ENCODE measurements at places on chromosomes 4 and X.

DNA sequence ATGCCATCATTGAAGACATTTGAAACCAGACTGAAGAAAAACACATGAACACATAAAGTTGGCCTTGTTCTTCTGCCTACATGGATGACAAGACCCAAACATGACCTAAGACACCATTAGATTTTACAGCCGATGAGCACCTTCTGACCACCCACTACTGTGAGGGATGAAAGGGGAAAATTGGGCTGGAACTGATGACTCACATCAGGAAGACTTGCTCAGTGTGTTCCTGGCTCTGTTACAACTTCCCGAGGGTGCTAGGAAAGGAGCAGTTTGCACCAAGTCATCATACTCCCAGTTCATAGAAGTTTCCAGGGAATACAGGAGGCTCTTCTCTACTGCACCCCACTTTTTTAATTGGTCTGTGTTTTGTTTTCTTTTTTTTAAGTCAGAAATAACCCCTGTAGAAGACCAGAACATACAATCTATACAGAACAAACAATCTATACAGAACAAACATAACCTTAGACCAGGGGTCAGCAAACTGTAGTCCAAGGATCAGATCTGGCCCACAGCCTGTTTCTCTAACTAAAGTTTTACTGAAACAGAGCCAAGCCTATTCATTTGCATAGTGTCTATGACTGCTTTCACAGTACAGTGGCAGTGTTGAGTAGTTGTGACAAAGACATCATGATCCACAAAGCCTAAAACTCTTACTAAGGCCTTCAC, 25.3 kb downstream of the BTC start:
- no peak for DNase-seq

DNA sequence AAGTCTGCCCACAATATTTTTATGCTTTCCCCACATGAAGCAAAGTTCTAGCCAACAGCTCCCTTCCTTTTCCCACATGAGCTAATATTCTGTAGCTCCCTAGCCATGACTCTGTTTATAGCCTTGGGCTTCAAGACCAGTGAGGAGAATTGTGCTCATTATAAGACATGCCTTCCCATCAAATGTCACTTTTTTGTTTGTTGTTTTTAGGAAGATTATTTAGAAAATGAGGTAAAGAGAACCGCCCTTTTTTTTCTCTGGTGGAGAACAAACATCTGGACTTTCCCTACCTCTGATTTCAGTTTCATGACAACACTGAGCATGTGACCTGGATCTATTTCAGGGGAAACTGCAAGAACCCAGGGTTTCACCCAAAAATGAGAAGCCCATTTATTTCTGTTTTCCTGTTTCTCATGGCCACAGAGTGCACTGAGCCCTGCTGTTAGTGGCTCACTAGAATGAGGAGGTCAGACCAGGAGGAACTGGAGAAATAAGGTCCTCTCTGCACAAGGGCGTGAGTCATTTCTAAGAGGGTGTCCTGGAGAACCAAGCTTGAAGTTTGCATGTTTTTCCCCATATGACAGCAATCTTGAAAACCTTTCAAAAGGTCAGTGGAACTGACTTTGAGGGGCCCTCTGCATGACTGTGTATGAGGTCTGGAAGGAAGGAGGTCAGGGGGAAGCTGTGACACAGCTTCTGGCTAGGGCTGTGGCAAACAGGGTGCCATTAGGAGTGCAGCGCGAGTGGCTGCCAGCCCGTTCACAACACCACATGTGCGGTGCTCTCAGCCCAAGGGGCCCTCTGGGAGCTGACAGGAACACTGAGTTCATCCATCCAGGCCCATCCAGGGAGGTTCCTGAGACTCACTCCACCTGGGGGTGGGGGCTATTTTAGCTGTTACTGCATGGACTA, 55.2 kb downstream of the CHST7 start:
- DNase-seq = no peak

- DNase-seq = no peak
These were observed 183.4 kb downstream of the ANKRD50 start for GRCh38 chr4:124529131-124529530.

DNA sequence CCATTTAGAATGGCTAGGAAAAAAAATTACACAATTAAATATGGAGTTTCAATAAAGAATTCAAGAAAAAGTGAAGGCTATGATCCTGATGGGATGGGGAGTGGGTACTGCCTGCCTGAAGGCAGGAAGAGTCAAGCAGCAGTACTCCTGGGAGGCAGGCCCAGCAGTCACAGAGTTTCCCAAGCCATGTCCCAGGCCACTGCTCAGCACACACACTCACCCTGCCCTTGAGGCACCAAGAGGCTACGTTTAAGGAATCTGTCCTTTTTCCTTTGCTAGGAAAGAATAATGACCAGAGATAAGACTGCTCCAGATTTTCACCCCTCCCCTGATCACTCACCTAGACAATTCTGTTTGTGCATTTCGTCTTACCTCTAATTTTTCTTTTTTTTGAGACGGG, 30.2 kb downstream of the MAP7D3 start:
- DNase-seq = no peak

- DNase-seq = no peak
These were observed 48.5 kb downstream of the AWAT2 start for GRCh38 chrX:70001269-70001668.

- DNase-seq = no peak
These were observed 437.8 kb downstream of the GRXCR1 start for GRCh38 chr4:43330288-43330687.

DNA sequence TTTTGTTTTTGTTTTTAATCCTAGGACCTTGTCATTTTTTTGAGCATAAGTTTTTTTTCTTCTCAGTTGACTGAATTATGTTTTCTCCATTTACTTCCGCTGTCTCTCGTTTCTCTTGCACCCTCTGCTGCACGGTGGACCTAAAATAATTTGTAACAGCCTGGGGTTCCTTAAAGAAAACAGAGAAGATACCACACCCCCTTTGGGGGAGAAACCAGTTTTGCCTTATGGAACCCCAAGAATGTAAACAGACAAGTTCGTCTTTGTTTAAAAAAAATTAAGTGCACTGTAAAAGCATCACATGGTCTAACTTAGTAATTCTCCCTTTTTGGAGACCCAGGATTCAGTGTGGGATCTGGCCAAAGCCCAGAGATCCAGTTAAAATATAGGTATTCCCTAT, 32.8 kb upstream of the MAGEA4 start:
- no peak for DNase-seq

DNA sequence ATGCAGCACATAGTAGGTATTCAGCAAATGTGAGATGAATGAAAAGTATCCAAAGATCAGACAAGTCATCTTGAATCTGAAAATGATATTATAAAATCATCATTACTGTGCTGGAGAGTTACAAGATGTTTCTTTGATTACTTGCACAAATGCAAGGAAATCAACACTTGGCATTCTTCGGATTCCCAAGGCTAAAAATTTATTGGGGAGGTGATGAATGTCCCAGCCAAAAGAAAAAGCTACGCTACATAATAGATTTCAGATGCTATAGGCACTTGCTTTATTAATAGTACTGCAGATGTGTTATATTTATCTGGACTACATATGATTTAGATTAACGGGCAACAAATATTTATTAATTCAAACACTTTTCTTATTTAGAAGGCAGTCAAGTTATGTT, 286.7 kb upstream of the TENM3 start:
- no peak for DNase-seq

DNA sequence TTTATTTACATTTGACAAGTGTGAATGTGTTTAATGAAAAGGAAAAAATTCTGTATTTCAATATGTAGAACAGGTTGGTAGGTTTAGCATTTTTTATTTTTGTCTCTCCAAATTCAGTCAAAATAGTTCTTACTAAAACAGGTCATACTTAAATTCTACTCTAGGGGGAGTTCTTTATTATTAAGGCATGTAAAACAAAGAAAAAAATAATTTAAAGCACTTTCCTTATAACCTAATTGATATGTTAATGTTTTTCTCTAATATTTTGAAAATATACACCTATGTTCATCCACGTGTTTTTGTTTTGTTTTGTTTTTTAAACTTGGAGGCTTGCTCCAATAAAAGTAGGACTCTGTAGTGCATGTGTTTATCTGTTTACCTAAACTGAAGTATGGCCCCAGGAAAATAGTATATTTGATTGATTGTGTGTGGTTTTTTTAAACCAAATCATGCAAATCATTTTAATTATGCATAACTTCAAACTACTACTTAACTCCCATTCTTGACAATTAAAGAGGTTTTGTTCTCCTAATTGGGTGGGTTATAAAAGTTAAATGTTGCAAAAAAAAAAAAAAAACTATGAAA, 562.7 kb downstream of the RPA4 start:
- DNase-seq = no peak

DNA sequence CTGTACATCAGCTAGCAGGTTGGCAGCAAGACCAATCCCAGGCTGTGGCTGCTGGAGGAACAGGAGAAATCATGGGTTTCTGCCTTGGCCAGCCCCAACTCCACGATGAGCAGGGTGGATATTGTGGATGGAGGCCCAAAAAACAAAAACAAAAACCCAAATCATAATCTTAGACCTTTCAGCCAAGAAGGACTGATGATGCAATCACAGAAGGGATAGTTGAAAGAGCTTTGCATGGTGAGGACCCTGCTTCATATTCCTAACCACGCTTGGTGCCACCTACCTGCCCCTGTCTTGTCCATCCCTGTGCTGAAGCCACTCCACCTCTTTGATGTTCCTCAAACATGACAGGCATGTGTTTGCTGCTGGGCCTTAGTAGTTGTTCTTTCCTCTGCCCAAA, 68.8 kb upstream of the CT45A1 start:
- no peak for DNase-seq

GRCh38 chr4:126495163-126495752, 1137.5 kb upstream of the INTU start:
- no peak for DNase-seq

DNA sequence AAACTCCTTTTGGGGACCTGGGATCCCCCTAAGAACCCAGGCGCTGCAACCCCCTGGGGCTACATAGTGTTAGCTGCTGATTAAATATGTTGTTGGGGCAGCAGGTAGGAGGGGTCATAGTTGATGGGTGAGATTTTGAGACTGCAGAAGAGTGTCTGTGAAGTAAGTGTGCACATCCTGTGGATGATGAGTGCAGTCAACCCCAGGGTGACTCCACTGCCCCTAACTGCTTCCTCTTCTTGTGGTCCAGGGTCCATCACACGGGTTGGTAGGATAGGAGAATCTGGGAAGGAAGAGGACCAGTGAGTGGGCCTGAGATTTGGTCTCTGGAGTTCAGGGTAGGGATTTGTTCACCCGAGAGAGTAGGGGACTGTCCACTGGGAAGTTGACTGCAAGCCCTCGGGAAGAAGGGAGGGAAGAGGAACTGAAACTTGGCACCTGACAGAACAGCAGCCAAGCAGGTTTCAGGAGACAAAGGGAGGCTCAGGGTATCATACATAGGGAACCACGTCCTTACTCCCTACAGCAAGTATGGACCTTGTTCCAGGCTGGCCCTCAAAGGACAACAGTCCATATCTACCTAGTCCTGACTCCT, 8.5 kb downstream of the DLG3 start:
- no peak for DNase-seq

GRCh38 chr4:151215295-151215694, 61.7 kb upstream of the PRSS48 start:
- DNase-seq = no peak

DNA sequence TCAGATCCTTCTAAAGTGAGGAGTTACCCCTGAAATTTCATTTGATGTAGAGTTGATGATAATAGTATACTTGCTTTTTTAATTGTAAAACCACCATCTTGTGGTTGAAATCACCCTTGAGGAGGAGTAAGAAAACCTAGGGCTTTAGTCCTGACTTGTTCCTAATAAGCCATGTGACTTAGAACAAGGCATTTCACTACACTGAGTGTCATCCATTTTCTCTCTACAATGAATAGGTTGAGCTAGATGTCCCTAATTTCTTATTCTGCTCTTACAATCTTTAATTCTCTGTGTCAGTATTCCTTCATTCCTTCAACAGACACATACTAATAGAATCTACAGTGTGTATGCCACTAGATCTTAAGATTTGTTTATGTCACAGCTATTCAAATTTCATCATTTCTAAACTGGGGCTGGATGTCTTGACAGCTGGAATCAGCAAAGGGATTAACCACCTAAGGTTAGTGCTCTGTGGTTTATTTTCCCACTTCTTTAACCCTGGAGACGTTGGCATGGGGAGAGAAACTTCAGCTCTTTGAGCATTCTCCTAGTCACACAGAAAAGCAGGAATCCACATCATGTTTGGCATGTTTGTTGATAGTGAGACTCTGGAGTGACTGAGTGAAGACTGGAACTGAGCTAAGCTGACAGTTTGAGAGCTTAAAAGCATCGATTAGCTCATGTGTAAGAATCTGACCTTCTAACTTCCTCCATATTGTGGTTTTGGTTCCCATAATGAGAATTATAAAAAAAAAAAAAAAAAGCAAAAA, 246.3 kb downstream of the NDST4 start:
- no peak for DNase-seq

DNA sequence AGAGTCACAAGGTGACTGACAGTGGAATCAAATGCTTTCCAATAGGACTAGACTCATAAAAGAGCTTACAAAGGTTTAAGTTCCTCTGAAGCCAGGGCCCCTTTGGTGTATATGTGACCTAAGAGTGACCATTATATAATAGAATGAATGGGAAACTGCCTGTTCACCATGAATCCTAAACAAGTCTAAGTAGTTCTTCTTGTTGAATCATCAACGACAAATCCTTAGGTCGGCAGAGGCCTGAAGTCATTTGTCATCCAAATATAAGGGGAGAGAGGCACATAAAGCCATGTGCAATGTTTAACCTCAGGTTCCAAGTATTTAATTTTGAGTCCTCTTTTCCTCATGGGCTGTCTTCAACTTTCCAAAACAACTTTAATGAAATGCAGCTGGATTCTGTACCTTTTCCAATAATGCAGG, 122.4 kb downstream of the RASL11B start:
- no peak for DNase-seq

DNA sequence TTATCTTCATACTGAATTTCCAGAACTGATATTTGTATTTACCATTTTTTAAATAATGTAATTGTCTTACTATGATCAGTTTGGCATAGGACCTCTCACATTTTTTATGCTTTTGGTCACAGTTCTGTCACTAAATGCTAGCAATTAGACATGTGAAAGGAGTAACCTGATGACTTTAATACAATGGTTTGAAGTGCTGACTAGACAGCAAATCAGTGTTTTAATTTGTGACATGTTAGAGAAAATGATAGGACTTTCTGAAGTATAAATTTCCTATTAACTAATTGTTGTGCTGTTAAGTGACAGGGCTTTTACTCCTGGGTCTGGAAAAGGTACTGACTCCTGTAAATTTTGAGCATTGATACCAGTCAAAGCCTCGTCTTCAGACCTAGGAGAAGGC, 117.5 kb downstream of the ZNF330 start:
- DNase-seq = no peak

GRCh38 chr4:140070366-140070765, 83.6 kb downstream of the MAML3 start:
- no peak for DNase-seq

- DNase-seq = no peak
These were observed 3.9 kb downstream of the AVPR2 start for GRCh38 chrX:153908219-153908860.

- no peak for DNase-seq
These were observed 53.9 kb upstream of the KIAA1210 start for GRCh38 chrX:119181491-119181890.

- no peak for DNase-seq
These were observed 40.3 kb downstream of the HDAC8 start for GRCh38 chrX:72532366-72532765.
